ENCODE measurements at places on chromosomes 11 and 22.

DNA sequence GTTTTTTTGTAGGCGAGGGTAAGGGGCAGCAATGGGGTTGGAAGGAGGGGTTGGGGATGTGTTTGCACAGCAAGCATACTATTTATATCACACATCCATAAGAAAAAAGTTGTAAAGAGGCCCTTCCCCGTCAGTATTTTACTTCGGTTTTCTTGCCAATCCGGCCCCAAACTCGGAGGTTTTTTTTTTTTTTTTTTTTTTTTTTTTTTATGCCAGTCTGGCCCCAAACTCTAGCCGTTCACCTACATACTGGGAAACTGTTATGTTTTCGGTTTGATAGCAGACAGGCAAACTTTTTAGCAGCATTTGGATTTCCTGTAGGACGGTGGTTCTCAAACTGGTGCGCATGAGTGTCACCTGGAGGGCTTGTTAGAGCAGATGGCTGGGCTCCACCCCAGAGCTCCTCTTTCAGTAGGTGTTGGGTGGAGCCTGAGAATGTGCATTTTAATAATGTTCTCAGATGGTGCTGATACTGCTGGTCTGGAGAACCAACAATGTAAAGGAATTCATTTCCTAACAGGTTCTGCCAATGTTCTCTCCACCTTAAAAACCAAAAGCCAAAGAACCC lies 76.5 kb upstream of the ZBED5 start:
- DNase-seq = no peak

- DNase-seq = no peak
Measured at GRCh38 chr11:6734616-6735015, 37.2 kb downstream of the OR2AG2 start.

DNA sequence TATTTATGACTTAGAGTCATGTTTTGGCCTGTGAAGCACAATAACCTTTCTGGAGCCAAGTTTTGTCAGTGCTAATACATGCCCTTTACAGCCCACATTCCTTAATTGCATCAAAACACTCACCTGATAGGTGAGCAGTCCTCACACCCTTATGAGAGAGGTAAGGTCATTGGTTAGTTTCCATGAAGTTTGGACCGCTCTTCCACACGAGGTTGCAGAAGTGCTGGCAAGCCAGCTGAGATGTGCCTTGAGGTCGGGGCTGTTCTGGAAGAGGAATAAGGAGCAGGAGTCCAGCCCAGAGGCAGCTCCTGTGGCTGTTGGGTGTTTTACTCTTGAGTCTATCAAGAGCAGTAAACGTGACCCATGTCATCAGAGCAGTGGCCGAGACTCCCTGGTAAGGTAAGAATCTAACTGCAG lies 76.3 kb downstream of the CYB5R2 start:
- no peak for DNase-seq

DNA sequence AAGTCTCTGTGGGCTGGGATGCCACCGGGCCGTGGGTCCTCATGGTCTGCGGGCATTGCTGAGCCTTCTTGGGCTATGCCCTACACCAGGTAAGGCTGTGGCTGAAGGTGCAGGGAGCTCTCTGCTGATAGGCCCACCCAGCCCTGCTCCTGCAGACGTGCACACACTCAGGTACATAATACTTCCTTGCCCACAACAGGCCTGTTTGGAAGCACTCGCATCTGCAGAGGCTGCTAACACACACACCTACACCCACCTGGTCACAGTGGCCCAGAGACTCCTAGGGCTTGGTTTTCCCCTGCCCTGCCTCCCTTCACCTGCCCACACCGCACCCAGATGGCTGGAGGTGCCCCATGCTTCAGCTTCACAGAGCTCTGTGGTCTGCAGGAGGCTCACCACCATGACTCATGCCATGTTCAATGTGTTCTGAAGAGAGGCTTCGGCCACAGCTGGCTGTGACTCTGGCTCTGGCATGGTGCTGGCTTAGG lies 72.8 kb upstream of the KCNQ1OT1 start:
- DNase-seq = no peak

DNA sequence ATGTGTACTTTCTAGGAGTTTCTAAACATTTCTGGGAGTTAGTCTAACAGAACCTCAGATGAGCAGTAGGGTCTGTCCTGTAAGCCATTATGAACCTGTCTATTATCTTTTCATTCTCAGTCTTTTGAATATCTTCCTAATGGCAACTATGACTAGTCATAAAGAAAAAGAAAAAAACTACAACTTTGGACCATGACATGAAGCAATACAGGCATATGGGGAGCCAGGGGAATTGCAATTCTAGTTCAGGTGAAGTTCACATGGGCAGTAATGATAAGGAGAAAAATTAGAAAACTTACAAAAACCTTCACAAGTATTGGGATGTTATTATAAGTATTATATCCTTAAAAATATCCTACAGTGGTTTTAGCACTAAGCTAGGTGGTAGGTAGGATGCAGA lies 649.0 kb upstream of the ANO5 start:
- DNase-seq = no peak

DNA sequence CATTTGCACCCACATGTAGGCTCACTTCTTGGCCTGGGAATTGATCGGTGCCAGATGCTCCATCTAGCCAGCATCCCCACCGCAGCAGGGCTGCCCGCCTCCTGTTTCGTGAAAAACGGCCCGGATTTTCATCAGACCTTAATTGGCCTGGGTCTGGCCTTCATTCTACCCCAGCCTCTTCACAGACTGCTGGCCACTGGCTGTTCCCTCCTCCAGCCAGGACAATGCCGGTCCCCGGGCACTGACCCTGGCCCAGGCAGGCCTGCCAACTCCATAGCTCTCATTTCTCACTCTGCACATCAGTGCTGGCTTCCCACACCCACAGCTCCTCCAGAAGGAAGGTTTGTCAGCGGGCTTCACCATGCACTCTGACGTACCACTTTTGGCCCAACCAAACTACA lies 27.9 kb downstream of the TIMP3 start:
- DNase-seq = no peak

DNA sequence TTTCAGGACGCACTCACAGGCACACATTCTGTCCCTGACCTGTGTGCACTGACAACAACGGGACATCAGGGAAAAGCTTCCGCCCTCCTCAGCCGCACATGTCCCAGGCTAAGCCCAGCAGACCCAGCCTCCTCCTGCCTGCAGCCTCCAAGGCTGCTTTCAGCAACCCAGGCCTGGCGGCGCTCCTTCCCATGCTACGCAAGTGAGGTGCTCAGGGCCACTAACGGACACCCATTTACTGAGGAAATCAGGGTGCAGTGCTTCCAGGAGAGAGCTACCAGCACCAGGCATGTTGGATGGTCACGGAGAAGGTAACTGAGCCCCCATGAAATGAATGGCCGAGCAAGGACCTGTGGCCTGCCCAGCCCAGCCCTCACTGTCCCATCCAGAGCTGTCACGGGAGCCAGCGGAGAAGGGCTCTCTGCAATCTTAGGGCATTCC lies 6.9 kb downstream of the MOB2 start:
- no peak for DNase-seq

GRCh38 chr11:120830085-120830620 lies 193.7 kb upstream of the TBCEL start:
- no peak for DNase-seq
